ENCODE measurements at places on chromosomes 12 and 14.

GRCh38 chr12:65803251-65803650 lies 21.0 kb upstream of the HMGA2 start:
- no peak for DNase-seq

GRCh38 chr14:105541218-105541875 lies 15.0 kb downstream of the TMEM121 start:
- no peak for DNase-seq

DNA sequence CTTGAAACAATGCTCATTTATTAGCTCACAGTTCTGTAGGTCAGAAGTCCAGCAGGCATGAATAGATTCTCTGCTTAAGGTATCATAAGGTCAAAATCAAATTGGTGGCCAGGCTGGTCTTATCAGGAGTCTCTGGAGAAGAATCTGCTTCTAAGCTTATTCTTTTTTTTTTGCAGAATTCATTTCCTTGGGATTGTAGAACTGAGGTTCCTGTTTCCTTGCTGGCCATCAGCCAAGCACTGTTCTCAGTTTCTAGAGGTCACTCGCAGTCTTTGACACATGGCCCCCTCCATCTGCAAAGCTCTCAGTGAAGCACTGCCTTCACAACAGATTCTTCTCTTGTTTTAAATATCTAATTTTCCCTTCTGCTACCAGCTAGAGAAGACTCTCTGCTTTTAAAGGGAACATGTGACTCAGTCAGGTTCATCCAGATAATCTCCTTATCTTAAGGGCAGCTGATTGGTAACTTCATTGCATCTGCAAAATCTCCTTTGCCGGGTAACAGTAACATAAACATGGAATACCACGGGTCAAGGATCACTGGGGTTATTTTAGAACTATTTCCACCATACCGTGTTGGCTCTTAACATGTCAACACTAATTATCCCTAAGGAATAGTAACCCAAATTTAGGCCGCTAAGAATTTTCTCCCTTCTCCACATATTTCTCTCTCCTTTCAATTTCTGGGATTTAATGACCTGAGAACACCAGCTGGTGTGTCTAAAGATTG lies 25.3 kb downstream of the RHOJ start:
- no peak for DNase-seq

DNA sequence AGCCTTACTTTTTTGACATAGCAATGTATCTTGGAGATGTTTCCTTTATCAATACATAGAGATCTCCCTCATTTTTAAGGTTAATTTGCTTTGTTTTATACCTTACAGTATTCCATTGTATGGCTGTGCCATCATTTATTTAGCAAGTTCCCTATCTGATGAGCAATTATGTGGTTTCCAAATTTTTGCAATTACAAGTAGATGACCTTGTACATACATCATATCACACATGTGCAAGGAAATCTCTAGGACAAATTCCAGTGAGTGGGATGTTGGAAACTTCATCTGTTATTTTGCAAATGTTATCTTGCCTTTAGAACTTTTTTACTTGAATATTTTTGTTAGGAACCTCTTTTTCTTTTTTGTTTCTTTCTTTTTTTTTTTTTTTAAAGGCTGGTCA lies 49.7 kb downstream of the DRAM1 start:
- no peak for DNase-seq

DNA sequence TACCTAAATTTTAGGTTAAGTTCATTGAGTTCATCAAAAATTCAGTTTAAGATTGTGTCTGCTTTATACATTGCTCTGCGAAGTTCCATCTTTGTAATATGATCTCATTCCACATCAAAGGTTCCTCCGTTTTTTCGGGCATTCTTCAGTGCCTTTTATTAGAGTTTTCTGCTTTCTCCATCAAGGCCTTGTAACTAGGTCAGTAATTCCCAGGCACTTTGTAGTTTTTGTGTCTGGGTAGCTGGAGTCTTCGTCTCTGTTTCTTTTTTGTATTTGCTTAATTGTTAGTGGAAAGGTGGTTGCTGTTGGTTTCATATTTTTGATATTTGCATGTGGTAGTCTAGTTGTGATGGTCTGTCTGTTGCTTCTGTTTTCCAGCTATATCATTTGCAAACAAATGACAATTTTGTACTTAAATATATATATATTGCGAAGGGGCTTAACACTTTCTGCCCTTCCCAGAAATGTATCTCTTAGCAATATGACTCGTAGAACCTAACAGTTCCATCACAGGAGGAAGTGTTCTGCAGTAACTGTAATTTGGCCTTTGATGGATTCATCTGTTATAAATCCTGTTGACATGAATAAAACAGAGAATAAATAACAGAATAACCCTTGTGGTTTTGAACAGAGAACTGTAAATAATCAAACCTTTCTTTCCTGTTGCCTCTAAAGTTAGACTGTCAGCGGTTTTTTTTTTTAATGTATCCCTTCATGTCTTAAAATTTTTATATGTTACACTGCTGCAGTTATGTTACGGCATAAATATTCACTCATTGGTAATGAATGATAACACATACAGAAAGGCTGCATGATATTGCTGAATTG lies 88.4 kb upstream of the DYNC1H1 start:
- peak; percentile 26 for DNase-seq

GRCh38 chr12:51442324-51442723 lies 17.7 kb downstream of the SLC4A8 start:
- DNase-seq, result no peak

DNA sequence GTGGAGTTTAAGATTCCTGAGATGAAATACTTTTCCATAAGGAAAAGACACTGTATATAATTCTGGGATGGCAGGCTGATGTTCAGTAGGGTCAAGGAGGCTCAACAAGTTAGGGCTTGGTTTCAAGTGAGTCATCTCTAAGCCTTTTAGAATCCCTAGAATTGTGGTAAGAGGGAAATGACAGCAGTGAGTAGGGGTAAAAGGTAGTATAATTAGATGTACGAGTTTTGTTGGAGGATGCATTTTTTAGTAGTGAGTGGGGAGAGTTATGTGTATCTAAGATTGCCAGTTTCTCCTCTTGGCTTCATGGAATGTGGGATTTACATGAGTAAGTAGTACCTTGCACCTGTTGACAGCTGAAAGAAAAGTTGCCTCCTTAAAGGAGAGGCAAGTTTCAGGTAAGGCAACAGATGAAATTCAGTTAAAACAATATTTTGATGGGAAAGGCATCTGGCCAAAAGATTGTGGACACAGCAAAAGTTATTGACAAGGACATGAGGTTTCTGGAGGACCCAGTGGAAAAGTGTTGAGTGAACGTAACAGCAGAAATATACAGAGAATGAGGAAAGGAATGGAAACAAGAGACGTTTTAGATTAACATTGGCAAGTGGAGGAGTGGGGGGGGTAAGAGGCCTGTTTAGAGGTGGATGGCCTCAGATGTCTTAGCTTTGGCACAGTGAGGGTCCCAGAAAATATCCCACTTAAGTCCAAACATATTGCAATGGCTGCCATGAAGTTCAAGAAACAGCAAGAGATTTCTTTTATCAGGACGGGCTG lies 21.8 kb downstream of the LMO3 start:
- DNase-seq, result no peak

DNA sequence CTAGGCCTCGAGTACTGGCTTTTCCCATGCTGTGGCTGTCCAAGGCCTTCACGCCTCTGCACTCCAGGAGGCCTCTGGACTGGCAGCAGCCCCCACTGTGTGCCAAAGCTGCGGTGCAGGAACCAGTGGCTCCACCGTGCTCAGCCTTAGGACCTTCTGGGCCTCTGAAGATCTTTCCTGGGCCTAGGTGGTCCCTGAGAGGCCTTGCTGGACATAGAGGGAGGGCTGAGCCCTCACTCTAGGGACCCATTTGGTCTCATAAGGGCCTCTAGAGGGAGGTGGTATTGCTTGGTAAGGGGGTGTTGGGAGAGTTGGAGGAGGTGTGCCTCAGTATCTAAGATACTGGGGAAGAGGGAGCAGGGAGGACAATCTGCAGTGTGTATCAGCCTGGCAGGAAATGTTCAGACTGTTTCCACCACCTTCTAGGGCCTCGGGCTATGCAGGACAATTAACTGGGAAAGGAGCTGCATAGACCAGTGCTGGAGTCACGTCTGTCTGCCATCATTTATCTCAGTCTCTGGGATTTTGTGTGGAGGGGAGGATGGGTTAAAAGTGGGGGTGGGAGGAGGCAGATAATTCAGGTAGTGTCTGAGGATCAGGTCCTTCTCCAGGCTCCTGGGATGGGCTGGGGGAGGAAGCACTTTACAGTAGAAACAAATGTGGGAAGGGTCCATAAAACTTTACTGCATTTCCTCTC lies 2.9 kb downstream of the HOXC5 start:
- no peak for DNase-seq

GRCh38 chr12:105978276-105978675 lies 160.5 kb downstream of the NUAK1 start:
- no peak for DNase-seq

DNA sequence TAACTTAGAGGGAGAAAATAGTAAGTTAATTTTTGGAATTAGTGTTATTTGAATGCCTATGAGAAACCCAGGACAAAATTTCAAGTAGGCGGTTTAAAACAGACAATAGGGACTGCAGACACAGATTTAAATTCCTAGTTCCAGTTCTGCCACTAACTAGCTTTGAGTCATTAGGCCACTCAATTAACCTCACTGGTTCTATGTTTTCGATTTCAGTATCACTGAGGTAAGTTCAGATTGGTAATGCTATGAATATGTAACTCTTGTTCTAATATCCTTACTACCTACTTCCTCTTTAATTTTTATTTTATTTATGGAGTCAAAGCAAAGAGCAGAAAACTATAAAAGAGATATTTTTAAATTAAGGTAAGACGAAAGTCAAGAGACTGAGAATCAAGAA lies 52.6 kb downstream of the GALC start:
- no peak for DNase-seq

GRCh38 chr12:20561871-20562270 lies 133.3 kb upstream of the SLCO1C1 start:
- no peak for DNase-seq
